Endothelial cell of umbilical vein (primary cell): ENCODE measurements at places on chromosomes 4 and X. TPM values are rescaled to one million over a fixed set of nuclear protein-coding genes. Genes with fewer than 3 reads are reported as not detected.

DNA sequence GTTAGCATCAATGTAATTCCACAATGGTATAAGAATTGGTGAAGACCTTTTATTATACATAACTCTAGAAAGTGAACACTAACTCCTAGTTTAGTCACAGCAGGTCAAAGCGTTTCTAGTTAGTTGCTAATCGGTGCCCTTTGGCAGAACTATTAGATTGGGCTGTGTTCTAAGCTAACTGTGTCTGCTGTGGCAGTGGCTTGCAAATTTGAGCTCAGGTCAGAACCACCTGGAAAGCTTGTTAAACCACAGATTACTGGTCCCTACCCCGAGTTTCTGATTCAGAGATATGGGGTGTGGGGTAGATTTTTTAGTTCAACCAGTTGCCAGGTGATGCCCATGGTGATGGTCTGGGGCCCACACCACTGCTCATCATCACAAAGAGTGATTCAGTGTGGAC, 332.1 kb downstream of the UNC5C start:
- DNase-seq: no peak
- no peak overlapping the region for H3K4me3 ChIP-seq
- no peak overlapping the region for H3K27ac ChIP-seq
- no peaks in the 10 kb centered on the region for H3K27me3 ChIP-seq

DNA sequence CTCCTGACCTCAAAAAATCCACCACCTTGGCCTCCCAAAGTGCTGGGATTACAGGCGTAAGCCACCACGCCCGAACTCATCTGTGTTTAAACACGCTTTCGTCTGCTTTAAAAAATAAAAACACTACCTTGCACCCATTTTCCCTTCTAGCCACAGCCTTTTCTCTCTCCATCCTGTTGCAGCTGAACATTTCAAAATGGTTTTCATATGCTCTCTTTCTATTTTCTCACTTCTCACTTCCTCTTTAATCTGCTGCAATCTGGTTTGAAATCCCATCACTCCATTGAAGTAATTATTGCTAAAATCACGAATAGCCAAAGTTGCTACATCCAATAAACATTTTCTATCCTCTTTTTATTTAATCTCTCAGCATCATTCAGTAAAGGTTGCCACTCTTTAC, 70.0 kb downstream of the DCHS2 start:
- H3K36me3 ChIP-seq: no peaks in the 10 kb centered on the region
- no peak overlapping the region for H3K27ac ChIP-seq
- DNase-seq: no peak
- H3K4me1 ChIP-seq: no peaks in the 10 kb centered on the region
- no peaks in the 10 kb centered on the region for H3K27me3 ChIP-seq

GRCh38 chr4:174629265-174629664, 107.0 kb upstream of the HPGD start:
- DNase-seq: no peak
- no peak overlapping the region for H3K4me3 ChIP-seq
- H3K27me3 ChIP-seq: no peaks in the 10 kb centered on the region
- H3K4me1 ChIP-seq: no peaks in the 10 kb centered on the region
- no peak overlapping the region for H3K27ac ChIP-seq

DNA sequence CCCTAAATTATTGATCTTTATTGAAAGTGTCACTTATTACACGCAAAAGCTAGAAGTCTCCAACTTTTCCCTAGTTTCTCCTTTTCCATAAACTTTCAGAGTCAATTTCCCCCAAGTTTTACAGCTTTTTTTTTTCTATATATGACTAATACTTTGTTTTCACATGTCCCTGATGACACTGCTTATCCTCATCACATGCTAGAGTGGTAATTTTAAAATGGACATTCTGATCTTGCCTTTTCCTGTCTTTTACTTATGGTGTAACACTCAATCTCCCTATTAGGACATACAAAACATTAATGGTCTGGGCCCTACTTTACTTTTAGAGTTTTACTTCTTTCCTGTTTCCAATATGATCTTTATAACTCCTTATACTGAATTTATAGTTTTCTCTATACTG, 112.6 kb downstream of the ANK2 start:
- H3K27me3 ChIP-seq: no peaks in the 10 kb centered on the region
- no peaks in the 10 kb centered on the region for H3K4me1 ChIP-seq
- DNase-seq: no peak
- H3K4me3 ChIP-seq: no peak overlapping the region
- no peaks in the 10 kb centered on the region for H3K36me3 ChIP-seq
- H3K27ac ChIP-seq: no peak overlapping the region

GRCh38 chr4:80255329-80256095, 11.0 kb upstream of the FGF5 start:
- peaks cover 5% of the 10 kb centered on the region for H3K4me1 ChIP-seq
- no peaks in the 10 kb centered on the region for H3K36me3 ChIP-seq
- no peak overlapping the region for H3K4me3 ChIP-seq
- H3K27me3 ChIP-seq: peaks cover 13% of the 10 kb centered on the region

DNA sequence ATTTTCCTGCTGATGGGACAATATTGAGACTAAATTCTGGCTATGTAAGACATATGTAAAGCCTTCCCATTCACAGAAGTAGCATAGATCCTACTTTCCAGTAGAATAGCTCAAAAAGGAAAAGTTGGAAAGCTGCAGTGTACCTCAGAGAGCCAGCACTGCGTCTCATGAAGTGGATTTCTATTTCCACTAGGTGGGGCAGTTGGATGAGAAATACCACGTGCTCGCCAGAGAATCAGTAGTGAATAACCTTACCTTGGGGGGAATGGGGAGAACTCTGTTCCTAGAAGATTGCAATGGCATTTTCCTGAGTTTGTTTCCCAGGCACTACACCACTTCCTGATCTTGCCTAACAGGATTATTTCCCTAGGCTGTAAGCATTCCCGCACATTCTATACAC, 907.1 kb downstream of the FSTL5 start:
- H3K27ac ChIP-seq: no peak overlapping the region
- H3K4me3 ChIP-seq: no peak overlapping the region
- peak; percentile 24 for DNase-seq
- H3K27me3 ChIP-seq: no peaks in the 10 kb centered on the region
- H3K36me3 ChIP-seq: no peaks in the 10 kb centered on the region

DNA sequence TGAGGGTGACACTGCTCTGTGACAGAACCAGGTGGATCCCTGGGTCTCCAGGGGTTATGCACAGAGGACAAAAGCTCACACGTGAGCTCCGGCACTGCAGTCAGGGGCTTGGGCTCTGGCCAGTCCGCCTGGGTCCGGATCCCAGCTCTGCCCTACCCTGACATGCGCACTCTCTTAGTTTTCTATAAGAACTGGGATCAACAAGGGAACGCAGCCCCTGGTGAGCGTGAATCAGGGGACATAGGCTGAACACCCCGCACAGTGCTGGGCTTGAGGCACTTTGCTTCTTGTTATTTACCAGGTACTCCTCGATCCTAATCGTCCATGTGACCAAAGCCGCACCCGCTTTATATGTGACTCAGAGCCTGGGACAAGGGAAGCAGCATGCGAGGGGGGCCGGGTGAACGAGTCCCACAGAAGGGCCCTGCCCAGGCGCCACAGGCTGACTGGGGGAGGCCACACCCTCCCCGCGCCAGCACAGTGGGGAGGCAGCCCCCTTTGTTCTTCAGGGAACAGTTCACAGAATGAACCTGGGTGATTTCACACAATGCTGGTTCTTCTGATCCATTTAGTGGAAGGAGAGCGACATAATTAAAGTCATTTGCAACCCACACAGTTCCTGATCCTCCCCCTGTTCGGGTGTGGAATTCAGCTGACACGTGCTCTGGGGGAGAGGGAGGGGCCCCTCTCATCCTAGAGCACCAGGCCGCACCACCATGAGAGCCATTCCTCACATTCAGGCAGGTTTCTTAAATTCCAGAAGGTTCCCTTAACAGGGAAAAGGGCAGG, 55.5 kb downstream of the WFS1 start:
- no peak overlapping the region for H3K27ac ChIP-seq
- H3K27me3 ChIP-seq: no peaks in the 10 kb centered on the region
- peak; percentile 45 for DNase-seq
- H3K4me3 ChIP-seq: no peak overlapping the region
- no peaks in the 10 kb centered on the region for H3K36me3 ChIP-seq

DNA sequence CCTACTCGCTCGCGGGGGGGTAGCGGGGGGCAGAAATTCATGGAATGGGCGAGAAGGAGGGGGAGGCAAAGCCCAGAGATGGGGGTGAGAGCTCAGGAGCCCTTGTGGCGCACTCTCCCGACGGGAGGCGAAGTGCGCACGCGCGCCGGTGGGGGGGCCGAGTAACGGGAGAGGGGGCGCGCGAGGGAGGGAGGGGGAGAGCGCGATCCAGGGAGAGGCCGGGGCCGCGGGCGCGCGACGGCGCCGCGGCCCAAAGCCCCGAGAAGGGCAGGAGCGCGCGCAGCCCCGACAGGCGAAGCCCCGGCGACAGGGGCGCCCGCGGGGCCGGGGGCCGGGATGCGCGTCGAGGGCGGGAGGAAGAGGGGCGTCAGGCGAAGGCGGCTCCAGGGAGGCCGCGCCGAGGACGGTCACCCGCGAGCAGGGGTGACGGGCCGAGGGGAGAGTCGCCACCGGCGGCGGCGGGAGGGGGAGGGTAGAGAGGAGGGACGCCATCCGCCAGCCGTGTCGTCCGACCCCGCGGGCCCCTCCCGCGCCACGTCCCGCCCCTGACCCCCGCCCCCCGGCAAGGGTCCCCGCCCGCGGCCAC, 421 bp downstream of the MECP2 start:
- H3K4me1 ChIP-seq: peaks cover 24% of the 10 kb centered on the region
- H3K27me3 ChIP-seq: peaks cover 3% of the 10 kb centered on the region
- H3K36me3 ChIP-seq: no peaks in the 10 kb centered on the region
- peak overlapping the region; percentile 45 for H3K27ac ChIP-seq
- peak; percentile 71 for DNase-seq

DNA sequence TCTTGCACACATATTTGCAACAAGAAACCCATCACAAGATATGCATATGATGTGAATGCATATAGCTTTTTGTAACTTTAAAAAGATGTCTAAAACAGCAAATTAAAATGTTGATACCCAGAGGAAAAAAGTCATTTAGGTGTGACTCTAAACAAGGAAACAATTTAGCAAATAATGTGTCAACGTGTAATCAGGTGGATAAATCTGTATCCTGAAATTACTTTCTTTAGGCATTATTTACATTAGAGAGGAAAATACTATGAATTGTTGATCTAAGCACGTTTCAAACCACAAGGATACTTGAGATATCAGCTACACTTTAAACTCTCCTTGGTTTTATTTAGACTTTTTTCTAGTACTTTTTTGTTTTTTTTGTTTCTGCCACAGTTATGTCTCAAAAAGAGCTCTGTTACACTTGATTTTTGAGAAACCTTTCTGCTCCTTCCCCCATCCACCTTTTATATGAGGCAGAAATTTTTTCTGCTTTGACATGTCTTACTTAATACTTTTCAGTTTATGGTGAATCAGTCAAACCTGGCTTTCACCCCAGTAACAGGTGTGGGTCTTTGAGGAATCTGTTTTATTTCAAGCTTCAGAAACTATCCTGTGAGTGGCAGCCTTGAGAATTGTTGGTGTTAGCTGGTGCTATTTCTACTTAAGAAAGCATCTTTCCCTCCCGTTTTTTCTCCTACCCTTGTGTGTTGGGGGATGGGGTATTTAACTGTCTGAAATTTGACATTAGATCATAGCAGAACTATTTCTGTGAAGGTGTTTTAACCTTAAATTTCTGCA, 1.9 kb downstream of the NPNT start:
- no peaks in the 10 kb centered on the region for H3K36me3 ChIP-seq
- no peak overlapping the region for H3K4me3 ChIP-seq
- no peak for DNase-seq
- peaks cover 56% of the 10 kb centered on the region for H3K27me3 ChIP-seq

DNA sequence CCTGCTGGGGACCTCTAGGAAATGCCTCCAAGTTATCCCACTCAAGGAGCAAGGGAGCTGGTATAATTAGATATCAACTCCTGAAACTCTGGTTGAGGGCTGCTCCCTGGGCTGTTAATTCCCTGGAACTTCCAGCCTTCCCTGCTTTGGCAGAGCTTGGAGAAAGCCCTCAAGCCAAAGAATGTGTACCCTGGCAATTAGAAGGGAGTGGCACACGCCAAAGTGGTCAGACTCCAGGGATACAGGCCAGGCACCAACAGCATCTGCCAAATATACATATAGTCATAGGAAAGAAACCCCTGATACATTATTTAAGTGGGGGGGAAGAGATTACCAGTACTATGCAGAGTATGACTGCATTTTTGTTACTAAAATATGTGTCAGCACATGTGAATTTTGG, 616.8 kb downstream of the BCOR start:
- no peaks in the 10 kb centered on the region for H3K27me3 ChIP-seq
- H3K4me3 ChIP-seq: no peak overlapping the region
- DNase-seq: no peak
- no peak overlapping the region for H3K27ac ChIP-seq

DCAF8L2 gene
- 0.15 TPM in 1 of 2 replicates, not detected in the other for total RNA-seq
